Anterior cingulate cortex (tissue), 58 donors: ENCODE measurements at places on chromosomes 4 and X.

DNA sequence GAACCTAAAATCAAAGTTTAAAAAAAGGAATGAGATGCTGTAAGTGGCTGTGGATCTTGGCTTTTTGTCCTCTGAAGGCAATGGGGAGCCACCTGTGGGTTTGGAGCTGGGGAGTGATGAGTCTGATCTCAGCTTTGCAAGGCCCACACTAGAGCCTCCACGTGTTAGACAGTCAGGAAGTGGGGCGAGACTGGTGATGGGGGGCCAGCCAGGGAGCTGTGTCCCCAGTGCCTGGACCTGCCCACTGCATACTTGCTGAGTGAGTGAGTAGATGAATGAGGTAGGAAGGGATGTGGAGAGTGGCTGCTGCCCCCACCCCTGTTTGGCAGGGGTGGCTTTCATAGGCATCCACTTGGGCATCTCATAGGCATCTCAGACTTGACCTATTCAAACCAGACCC lies 84.0 kb downstream of the NHSL2 start:
- no peak for DNase-seq

- DNase-seq: no peak
Observed at GRCh38 chrX:45506149-45506730, 305.6 kb upstream of the DIPK2B start.

- DNase-seq: no peak
Observed at GRCh38 chrX:133215747-133216146, 2.4 kb downstream of the TFDP3 start.

DNA sequence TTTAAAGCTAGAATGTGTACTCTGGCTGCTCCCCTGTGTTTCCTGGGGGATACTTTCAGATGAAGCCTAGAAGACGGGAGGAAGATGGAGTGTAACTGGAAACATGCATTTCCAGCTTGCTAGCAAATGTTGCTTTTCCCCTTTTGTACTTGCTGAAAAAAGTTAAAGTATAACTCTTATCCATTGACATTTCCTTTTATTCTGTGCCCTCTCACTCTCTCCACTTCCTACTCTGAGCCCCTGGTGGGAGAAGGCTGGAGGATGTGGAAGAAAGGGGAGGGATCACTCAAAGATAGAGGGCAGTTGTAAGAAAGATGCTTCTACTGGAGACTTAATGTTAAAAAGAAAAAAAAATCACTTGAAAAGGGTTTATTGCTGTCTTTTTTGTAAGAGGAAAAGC lies 396.5 kb downstream of the DTHD1 start:
- no peak for DNase-seq

DNA sequence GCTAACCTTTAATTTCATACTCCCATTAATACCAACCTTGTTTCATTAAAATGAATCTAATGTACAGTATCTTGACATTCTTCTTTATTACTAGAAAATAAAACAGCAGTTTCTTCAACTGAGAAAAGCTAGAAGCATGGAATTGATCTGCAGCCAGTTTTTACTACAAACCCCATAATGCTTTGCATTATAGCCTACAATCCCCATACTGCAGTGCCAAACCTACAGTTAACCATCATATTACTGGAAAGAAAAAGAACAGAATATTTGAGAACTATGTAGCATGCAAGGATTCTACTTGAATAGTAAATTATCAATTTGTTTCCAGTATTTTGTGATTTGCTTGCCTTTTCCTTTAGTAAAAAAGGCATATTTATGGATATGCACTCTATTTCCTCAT lies 3.2 kb upstream of the IL1RAPL1 start:
- DNase-seq: no peak

- no peak for DNase-seq
Observed at GRCh38 chrX:96181605-96182004, 503.0 kb upstream of the DIAPH2 start.

GRCh38 chrX:10833299-10834169 lies 213.1 kb upstream of the MID1 start:
- DNase-seq: no peak

DNA sequence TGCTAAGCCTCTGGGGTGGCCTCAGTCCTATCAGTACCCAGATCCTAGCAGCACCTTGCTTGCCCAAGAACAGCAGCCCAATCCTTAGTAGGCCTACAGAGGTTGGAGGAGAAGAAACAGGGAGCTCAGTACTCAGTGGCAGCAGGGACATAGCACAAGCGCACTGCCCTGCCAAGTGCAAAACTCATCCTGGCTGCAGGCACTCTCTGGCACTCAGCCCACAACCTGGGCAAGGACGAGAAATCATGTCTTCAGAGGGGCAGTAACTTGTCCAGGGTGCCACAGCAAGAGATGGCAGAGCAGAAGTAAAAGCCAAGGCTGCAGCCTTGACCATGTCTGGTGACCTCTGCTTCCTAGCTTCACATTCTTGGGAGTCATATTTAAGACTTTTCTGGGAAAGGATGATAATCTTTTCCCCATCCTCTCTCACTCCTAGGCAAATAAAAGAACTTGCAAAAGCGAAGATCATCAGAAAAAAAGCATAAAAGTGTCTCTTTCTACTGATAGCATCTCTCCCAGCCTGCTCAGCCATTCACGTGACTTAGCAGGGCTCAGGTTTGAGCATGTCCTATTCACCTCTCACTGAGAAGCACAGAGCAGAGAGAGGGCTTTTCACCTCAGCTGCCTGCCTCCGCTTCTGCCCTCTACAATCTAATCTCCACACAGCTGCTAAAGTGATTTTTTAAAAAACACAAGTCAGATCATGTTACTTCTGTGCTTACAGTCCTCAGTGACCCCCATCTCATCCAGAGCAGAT lies 37.2 kb upstream of the MAGEA4 start:
- DNase-seq: no peak

- DNase-seq: no peak
Observed at GRCh38 chrX:13614154-13614553, 38.8 kb upstream of the TCEANC start.

DNA sequence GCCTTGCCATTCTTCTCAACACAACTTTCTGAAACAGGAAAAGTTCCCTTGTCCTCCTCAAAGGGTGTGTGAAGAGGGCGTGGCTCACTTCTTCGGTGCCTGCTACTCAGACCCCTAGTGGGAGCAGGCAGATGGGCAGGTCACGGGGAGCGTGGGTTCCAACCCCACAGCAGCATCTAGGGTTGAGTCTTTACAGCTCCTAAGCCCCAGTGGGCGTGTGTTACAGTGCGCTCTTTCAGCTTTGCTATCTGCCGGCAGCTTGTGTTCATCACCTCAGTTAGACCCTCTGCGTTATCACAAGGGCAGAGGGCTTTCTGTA lies 57.5 kb upstream of the KLF3 start:
- DNase-seq: no peak
